ENCODE measurements at places on chromosomes 6 and 20. TPM values are rescaled to one million over a fixed set of nuclear protein-coding genes. Genes with fewer than 3 reads are reported as not detected.

DNA sequence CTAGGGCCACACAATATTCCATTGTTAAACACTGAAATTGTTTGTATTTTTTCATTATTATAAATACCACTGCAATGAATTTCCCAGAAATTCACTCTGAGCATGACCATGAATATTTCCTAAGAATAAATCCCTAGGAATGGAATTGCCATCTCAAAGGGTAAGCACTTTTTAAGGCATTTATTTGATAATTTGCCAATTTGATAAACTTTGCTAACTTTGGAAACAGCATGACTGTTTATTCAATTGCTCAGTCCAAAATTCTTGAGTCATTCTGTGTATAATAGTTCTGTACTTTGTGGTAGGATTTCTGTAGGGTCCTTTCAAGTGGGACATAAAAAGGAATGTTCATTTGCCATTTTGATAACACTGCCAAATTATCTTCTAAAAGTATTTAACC, 44.2 kb upstream of the TOX2 start:
- no peak for DNase-seq

- no peak for DNase-seq
These were observed 187.1 kb downstream of the ID4 start for GRCh38 chr6:20024316-20024673.

DNA sequence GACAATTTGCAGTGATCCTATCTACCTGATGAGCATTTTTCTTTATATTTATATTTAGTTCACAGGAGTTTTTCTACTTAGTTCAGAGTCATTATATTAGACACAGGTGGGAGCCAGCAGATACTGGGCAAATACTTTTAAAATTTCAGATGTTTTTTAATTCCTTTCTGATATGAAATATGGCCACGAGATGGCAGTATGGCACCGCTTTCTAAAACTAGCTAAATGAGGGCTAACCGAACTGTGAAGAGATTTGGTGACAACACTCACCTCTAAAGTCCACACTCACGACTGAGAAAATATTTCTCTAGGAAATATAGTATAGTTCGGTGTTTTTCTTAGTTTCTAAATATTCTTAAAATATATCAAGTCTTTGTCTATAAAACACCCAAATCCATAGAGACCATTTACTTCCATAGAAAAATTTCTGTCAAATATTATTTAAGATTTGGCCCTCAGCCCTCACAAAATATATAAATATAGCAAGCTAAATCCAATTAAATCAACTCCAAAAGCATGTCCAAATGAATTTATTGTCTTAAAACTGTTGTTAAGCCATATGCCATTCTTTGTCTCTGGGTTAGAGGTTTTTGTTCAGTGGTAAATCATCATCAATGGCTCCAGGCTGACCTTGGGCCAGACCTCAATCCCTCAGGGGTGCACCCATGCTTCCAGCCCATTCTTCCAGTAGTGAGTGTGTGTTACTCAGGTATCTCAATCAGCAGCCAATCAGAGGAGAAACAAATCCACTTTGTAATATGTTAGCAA, 63.6 kb downstream of the HUS1B start:
- DNase-seq = peak; percentile 49

DNA sequence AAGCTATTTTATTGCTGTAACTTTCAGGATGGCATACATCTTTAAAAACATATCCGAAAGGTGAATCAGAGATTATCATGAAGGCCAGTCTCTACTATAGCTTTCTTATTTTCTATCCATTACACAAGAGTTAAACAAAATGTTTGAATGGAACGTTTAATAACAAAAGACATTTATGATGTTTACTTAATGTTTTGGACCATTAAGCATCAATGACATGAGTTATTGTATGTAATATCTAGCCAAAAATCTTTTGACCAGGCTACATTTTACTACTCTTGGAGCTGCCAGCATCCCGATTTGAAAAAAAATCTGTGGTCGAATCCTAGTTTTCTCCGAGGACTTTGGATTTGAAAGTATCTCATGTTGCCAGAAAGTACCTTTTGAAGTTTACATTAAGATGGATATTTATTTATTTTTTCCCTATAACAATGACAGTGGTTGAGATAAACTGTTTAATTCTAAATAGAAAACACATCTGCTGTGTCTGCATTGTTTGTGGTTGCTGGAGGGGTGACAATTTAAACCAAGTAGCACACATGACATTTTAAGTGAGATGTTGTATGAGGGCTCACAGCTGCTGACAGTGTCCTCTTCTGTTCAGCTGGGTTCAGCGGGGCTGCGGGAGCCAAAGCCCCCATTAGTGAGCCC, 293.7 kb upstream of the TCF21 start:
- no peak for DNase-seq

GRCh38 chr20:6426287-6426891, 303.6 kb upstream of the FERMT1 start:
- peak; percentile 2 for DNase-seq

MARCKS gene
- 74.0 TPM for total RNA-seq

Data from renal cortical epithelial cell (primary cell).